Cortex of kidney (tissue), 1 donor: ENCODE measurements at places on chromosomes 2 and 18.

GRCh38 chr2:7672027-7672684 lies 754.9 kb downstream of the RNF144A start:
- DNase-seq = no peak

- no peak for DNase-seq
These were observed 173.3 kb downstream of the TWIST2 start for GRCh38 chr2:239021224-239021623.

DNA sequence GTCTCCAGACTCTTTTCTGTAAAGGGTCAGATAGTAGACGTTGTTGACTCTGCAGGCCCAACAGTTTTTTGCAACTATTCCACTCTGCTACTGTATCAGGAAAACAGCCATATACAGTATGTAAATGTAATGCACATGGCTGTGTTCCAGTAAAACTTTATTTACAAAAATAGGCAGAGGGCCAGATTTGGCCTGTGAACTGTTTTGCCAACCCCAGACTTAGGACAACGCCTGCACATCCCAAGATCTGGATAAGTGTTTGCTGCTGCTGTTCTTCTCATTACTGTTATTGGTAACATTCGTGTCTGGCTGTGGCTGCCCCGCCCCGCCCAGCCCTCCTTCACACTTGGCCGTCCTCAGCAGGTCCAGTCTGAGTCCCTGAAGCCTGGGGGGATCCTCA lies 94.6 kb upstream of the MCFD2 start:
- no peak for DNase-seq

DNA sequence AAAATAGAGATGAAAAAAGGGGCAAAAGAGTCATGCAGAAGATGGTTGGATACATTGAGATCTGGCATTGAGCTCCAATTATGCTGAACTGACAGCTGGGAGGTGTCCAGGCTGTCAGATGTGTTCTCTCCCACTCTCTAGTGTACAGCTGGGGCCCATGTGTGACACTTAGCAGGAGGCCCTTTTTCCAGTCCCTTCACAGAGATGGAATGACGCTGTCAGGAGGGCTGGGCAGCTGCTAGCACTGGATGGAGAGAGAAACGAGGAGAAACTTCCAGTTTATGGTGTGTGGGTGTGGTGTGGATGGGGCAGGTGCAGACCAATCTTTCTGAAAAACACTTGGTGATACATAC lies 437.7 kb upstream of the HS6ST1 start:
- no peak for DNase-seq

DNA sequence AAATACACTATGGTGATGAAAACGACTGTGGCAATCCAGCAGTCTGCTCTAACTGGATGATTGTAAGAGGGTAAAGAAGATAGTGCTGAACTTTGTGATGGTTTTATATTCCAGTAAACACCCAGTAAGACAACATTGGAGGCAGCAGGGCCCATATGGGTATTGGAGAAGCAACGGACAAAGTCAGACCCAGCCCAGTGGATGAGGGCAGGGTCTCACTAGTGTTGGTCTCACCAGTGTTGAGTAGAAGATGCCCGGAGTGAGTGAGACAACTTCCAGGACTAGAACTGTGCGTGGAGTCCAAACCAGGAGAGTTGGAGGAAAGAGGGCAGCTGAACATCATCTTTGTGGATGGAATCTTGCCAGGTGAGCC lies 71.9 kb upstream of the CELF4 start:
- DNase-seq = no peak

GRCh38 chr2:233822781-233823730 lies 31.3 kb downstream of the HJURP start:
- no peak for DNase-seq

- DNase-seq = no peak
These were observed 53.9 kb upstream of the ACVR1 start for GRCh38 chr2:157929871-157930667.

- no peak for DNase-seq
These were observed at the start of gene KCNJ13 for GRCh38 chr2:232776435-232776834. Gene KCNJ13 (minus strand): TSS chr2:232776565. CDS start chr2:232771362, 5,203 bp downstream.

- DNase-seq = no peak
These were observed 36.6 kb downstream of the USP34 start for GRCh38 chr2:61434314-61434713.

DNA sequence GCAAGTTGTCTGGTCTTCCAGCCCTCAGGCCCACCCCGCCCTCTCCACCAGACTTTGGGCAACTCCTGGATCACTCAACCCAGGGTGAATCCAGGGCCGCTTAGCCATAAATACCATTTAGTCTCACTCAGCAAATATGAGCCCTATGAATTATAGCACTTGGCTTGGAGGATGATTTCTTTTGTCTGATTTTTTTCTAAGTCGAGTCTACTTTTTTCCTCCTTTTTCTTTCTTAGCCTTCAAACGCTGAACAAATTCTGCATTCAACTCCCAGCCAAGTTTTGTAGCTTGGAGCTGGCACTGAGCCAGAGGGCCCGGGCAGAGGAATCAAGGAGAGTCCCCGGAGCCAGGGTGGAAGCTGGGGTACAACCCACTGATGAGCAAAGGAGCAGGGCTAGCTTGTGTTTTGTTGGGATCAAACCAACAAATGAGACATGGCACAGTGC lies 48.7 kb downstream of the SERTAD2 start:
- DNase-seq = no peak

- no peak for DNase-seq
These were observed 559.9 kb downstream of the TSN start for GRCh38 chr2:122315306-122315705.

- no peak for DNase-seq
These were observed 81.2 kb downstream of the SH3YL1 start for GRCh38 chr2:182509-183122.

- DNase-seq = no peak
These were observed 58.8 kb upstream of the SLC38A11 start for GRCh38 chr2:165013944-165014619.

GRCh38 chr2:44533508-44533907 lies 171.8 kb downstream of the CAMKMT start:
- no peak for DNase-seq

DNA sequence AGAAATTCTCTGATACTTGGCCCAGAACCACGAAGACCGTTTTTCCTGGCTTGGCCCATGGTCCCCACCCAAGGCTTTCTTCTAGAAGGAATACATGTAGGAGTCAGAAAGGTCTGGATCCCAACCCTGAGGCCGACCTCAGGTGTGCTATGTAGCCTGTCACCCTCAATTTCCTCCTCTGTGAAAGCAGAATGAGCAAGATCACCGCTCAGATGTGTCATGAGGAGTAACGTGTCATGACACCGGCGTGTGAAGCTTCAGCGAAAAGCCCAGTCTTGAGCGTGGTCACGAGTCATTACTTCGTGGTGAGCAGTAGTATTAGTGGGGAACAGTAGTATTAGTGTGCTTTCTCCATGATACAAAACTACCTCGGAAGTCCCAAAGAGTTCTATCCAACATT lies 103.4 kb downstream of the ALPK2 start:
- no peak for DNase-seq

GRCh38 chr2:226649871-226650660 lies 149.6 kb downstream of the IRS1 start:
- DNase-seq = no peak

- no peak for DNase-seq
These were observed 201.7 kb downstream of the MREG start for GRCh38 chr2:215811409-215812345.

DNA sequence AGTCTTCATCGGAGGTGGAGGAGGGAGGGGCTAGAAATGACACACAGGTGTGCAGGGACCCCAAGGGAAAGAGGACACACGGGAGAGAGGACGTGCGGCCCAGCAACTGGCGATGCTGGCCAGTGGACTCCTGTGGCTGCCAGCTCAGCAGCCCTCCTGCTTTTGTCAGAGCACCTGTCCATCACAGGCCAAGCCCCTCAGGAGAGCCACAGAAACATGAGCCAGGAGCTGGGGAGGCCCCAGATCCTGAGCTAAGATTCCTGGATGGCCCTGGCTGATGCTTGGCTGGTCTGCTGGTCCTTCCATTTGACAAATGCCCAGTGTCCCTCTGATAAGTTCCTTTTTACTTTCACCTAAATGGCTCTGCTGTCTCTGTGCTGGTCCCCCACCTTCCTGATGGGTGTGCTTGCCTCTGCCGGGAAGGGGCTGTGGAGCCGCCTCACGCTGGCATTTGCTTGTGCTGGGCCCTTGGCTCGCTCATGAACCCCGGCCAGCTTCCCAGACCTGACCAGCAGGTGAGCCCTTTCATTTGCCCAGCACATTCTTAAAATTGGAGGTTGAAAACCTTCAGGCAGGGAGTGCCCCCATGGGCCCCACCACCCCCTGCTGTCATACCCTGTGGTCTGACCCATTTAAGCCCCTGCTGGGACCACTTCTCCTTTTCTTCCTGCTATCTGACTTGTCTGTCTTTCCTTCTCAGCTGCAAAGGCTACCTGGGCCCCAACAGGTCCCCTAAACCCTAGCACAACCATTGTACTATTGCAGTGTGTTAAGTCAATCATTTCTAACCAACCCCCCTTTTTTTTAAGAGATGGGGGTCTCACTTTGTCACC lies 37.3 kb downstream of the CYP27C1 start:
- no peak for DNase-seq

DNA sequence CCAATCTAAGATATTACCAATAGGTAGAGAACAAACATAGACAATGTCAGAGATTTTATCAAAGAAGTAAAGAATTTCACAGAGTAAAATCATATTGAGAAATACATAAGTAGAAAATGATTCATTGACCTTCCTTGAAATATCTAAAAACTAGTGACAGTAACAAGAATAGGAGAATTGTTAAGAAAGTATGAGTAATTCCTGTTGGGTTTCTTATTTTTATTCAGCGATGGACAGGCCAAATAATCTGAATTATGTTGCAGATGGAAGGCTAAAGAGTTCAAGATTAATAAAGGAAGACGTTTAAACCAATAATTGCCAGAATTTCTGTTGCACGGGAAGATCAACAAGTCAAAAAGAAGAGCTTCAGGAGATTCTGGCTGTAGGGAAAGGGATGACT lies 163.4 kb upstream of the RASGRP3 start:
- DNase-seq = no peak

GRCh38 chr2:209322905-209323512 lies 100.8 kb upstream of the MAP2 start:
- DNase-seq = no peak

DNA sequence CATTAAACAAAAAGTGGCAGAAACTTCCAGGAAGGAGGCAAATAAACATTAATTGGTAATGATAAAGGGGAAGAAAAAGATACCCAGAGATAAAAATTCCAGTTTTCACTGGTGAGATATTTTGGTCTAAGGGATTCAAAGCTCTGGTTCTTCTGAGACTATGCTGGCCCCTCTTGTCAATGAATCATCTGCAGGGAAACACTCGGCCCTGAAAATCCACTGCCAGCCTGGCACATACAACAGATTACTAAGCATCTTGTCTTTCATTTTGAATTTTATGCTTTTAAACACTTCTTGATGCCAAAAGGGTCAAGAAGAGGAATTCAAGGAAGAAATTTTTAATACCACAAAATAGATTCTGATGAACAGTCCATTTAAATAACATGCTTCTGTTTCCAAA lies 1603.8 kb upstream of the ZEB2 start:
- DNase-seq = no peak

- no peak for DNase-seq
These were observed 29.2 kb downstream of the AKAIN1 start for GRCh38 chr18:5167831-5168230.

- no peak for DNase-seq
These were observed 25.9 kb upstream of the CXCR4 start for GRCh38 chr2:136143603-136144451.

- no peak for DNase-seq
These were observed 347.7 kb downstream of the KIAA1328 start for GRCh38 chr18:37176621-37176934.

DNA sequence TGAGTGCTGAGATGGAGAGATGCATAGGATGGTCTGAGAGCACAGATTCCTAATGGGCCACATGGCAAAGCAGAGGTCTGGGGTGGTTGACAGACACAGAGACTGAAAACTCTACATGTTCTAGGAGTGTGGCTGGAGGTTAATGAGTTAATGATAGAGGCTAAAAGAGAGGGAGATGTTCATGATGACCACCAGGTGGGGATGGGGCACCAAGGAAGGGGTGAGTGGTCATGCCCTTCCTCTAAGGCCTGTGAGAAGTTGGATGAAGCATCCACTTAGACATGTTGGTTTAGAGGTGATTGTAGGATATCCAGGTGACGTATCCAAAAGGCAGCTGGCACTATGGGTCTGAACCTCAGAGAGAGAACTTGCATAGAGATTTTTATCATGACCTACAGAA lies 102.1 kb downstream of the LRP2 start:
- no peak for DNase-seq

GRCh38 chr2:196233021-196233804 lies 61.8 kb upstream of the STK17B start:
- DNase-seq = no peak

GRCh38 chr2:12727641-12728040 lies 10.9 kb downstream of the TRIB2 start:
- DNase-seq = no peak

- no peak for DNase-seq
These were observed 626.7 kb upstream of the SALL3 start for GRCh38 chr18:78352910-78353309.

DNA sequence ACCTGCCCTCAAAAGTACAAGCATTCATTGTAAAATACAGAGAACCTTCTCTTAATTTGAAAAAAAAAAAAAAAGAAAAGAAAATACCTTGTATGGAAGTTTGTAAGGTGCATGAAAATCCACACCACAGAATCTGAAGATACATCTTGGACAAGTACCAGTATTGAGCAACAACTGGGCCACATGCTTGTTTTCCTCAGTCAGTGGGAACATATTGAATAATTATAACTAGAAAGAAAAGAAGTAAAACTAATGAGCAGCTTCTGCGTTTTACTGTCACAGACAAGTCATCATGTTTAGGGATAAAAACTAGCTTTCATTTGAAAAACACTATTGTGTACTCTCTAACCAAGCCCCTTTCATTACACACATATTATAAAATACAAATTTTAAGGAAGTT lies 5.8 kb upstream of the PEX13 start:
- no peak for DNase-seq

DNA sequence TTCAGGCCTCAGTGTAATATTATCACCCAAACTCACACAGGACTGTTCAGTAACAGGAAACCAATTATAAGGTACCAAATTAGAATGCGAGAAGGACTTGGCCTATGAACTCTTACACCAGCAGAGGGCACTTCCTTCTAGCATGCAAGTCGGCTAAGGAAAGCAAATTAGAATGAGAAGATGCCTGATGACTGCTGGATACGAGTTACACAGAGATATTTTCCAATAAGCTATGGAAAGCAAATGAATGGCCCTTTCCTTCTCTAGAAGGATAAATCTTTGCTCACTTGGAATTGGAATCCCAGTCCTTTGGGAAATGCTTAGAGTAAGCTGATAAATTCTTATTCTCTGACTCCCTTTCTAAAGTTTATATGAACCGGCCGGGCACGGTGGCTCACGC lies 109.8 kb downstream of the AP1S3 start:
- DNase-seq = no peak

- no peak for DNase-seq
These were observed 24.8 kb downstream of the DYNC1I2 start for GRCh38 chr2:171712051-171712450.
